Activated CD4-positive, CD25-positive, alpha-beta regulatory T cell treated with anti-CD3 and anti-CD28 coated beads, Interleukin-2, amount 50 U/mL, for 16 hours (primary cell): ENCODE measurements at places on chromosomes 7 and 10.
A peak's percentile ranks its signal among the peaks of the same experiment; 100 is the strongest.

- no peak for DNase-seq
These were observed 156.0 kb downstream of the GLI3 start for GRCh38 chr7:42080841-42081586.

GRCh38 chr7:6435486-6436384 lies 12.0 kb downstream of the DAGLB start:
- peak; percentile 86 for DNase-seq

DNA sequence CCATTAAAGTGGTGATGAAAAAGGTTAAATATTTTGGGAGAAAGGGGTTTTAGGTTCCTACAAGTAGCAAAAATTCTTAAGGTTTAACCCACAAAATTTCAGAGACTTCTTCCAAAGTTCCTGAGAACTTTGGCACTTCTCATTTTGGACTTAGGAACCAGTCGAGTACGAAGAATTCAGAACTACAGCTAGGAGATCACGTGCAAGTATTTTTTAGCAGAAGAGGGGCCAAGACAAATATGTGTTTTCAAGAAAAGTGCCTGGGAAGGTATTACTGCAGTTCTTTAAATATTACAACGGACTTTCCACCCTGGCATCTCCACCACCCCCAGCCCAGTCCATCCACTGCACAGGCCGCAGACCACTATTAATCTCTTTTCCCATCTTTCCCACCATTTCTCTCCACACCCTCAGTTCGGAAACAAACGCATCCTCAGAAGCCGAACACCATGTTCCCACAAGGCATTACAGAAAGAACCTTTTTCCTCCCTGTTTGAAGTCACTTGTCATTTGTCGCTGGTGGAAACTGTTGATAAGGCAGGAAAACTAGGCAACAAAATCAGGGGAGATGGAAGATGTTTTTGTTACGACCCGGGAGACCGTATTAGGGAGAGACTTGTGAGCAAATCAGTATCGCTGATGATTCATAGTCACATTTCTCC lies 7.1 kb downstream of the INHBA start:
- no peak for DNase-seq

DNA sequence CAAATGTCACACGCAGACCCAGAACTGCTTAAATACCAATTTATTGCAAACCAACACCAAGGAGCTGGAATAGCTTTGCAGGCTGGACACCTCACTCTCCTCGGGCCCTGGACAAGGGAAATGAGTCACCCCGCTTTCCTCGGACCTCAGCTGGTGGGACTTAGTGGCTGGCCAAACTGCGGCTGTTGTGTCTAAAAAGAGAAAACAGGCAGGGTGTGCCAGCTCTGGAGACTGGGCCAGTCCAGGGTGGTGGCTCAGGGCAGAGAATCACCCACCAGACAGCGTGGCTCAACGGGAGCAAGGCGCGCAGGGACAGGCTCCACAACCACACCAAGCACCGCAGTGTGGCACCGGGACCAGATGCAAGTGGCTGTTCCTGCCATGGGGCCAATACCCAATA lies 58.2 kb upstream of the CAMK2B start:
- DNase-seq: no peak
